ENCODE measurements at places on chromosomes 7 and 10.

GRCh38 chr7:105295596-105296352 is 92.9 kb downstream of the SRPK2 start:
- no peak for DNase-seq

- DNase-seq = no peak
Observed at GRCh38 chr7:90747516-90747915, 151.4 kb downstream of the CDK14 start.

DNA sequence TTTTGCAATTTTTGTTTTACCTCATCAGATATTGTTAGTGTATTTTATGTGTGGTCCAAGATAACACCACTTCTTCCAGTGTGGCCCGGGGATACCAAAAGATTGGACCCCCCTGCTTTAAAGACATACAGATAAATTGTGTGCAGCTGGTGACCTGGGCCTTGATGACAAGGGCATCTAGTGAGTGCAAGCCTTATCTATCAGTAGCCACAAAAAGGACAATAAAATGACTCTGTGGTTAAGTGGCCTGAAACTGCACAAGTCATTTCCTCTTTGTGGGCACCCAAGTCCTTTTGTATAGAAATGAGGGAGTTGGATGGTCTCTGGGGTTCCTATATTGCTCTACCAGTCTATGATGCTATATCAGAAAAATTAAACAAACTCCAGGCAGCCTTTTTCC is 98.1 kb downstream of the PARD3 start:
- DNase-seq = no peak

DNA sequence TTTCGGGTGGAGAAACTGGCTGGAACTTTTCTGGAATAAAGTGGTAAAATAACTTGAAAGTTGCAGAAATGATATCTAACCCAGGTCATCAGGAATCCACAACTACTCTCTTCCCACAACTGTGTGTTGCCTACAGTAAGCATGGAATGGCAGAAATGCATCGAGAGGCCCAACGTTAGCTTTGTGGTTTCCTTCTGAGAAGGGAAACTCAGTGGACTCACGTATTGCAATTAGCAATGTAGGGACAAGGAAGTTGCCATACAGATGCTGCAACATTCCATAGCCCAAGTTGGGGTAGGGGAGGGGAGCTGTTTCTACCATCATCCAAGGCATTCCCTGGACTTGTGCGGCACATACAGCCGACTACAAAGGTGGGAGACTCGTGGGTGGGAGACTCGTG is 1.9 kb downstream of the PON1 start:
- DNase-seq = no peak
